ENCODE measurements at places on chromosomes 12 and 14. TPM values are rescaled to one million over a fixed set of nuclear protein-coding genes. Genes with fewer than 3 reads are reported as not detected.

The OGFOD2 gene
- 44.4 TPM for total RNA-seq

The CTSG gene
- not detected for total RNA-seq

DNA sequence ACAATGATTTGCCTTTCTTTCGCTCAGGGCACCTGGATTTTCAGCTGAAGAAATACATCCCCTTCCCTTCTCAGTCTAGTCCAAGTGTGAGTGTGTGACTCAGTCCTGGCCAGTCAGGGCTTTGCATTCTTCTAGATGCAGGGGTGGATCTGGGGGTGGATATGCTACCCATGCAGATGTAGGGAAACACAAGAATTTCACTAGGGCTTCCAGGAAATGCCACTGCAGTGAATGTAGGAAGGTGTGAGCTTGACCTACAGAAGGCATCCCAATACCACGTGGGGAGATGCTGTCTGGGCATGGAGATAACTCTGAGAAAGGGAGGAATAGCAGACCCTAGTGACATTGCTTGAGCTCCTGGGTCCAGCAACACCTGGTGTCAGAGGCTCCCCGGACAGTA is 404.2 kb downstream of the GLT1D1 start:
- no peak for DNase-seq

GRCh38 chr14:56195223-56195622 is 77.0 kb downstream of the PELI2 start:
- no peak for DNase-seq

DNA sequence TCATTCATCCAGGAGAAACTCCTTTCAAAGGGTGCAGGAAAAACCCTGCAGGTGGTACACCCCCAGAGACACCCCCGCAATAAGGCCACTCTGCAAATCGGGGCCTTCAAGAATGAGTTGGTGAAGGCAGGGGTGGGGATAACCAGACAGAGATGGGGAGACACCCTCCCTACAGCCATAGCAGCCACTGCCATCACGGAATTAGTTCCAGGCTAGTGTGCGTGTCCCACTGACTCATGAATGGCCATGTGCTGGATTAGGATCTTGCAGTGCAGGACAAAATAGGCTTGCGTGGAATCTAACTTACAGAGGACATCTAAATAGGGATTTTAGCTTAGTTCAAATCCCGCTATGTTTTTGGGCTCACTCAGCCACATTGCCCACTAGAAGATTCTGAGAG is 37.8 kb downstream of the SPRING1 start:
- no peak for DNase-seq

DNA sequence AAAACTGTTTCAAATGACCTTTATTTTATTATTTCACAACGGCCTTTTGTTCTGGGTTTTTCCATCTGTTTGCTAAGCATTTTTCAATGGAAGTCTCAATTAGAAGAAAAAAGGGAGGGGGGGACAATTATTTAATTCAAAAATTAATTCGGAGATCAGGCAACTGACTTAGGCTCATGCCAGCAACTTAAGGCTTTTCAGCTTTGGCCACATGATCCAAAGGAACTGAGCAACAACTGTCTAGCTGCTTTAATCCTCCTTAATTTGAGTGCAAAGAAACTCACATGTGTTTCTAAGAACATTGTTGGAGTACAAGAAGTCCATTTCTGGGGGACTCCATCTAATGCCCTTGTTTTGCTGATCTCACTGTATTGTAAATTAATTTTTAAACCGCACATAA is 188.0 kb downstream of the EXOC5 start:
- no peak for DNase-seq

DNA sequence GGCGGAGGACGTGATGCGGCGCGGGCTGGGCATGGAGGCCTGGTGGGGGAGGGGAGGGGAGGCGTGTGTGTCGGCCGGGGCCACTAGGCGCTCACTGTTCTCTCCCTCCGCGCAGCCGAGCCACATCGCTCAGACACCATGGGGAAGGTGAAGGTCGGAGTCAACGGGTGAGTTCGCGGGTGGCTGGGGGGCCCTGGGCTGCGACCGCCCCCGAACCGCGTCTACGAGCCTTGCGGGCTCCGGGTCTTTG is 303 bp downstream of the GAPDH start:
- no peak for DNase-seq

DNA sequence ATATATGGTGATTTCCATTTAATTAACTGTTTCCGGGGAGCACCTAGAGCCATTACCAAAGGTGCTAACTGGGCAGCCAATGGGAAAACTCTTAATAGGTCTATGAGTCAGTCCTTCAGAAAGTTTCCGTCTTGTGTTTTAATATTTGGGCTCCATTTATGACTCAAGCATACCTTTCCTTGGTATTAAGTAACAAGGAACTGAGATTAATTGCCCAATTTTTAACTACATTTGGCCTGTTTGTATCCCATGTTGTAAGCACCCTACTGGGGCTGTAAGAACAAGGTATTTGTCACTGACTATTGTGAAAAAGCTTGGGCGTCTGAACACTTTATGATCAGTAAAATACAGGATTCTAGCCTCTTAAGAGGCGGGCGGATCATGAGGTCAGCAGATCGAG is 62.8 kb upstream of the FOXN3 start:
- DNase-seq, result peak; percentile 42

DNA sequence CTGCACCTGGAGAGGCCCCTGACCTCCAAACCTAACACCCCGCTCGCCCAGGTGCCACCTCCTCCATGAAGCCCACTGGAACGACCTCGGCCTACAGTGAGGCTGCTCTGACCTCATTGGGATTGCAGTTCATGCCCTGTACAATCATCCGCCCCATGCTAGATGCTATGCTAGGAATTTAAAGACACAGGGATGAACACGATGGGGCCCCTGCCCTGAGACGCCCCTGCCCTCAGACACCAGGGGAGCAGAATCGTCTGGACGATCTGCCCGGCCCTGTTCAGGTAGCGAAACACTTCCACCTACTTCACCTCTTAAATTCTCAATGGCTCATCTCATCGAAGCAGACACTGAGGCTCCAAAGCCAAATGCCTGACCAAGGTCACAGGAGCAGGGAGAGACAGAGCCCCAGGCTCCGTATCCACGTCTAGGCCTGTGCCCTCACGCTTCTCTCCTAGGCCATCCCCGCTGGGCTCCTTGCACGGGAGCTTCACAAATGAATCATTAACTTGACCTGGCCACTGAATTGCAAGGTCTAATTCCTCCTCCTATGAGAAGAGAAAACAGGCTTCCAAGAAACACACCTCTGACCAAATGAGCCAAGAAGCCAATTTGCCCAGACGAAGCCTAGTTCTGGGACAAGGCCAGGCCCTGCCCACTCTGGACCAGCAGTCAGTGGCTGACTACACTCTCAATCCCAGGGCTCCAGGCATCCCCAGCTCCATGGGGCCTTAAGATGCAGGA is 35.2 kb downstream of the SCARB1 start:
- no peak for DNase-seq

DNA sequence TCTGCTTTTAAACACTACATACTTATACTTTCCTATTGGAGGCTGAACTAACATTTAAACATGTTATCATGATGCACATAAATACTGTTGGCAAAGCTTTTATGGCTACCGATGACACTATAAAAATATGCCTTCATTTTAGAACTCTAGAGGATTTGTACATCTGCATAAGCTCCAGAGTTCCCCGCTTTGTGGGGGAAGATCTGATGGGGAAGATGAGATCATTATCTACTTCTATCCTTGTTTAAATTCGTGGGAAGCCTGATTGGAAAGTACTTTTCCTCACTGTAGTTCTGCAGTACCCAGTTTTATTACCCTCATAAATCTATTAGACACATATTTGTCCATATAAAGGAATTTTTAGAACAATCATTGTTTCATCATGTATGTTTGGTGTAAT is 299.6 kb upstream of the ATP2B1 start:
- DNase-seq, result no peak

DNA sequence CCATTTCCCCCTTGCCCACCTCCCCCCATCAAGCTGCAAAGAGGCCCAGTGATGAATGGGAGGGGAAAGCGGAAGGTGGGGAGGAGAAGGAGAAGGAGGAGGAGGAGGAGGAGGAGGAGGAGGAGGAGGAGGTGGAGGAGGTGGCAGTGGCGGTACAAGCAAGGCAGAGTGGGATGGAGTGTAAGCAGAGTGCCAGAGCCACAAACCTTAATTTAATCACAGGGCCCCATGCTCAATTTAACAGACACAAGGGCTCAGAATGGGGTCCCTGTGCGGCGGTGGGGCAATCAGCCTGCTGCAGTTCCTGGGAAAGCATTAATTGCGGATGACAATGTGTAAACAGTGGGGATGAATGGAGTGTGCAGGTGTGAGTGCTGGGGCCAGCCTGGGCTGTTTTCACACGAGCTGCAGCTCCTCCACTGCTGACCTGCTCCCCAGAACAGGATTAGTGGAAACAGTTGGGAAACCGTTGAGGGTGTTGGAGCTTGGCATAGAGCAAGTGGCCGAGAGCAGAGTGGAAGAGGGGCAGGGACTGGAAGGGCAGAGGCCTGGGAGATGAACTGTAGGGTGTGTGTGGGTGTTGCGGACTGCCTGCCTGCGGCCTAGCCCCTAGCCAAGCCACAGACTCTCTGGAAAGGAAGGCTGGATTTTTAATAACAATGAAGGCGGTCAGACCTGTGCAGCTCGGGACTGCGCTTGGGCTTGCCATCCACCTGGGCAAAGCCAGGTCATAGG is 36.4 kb upstream of the SMOC1 start:
- no peak for DNase-seq

The ZNF268 gene
- total RNA-seq, result 34.1 TPM

The FOXM1 gene
- total RNA-seq, result 9.9 TPM

- DNase-seq, result no peak
Measured at GRCh38 chr12:130965214-130965613, 11.5 kb downstream of the ADGRD1 start.

DNA sequence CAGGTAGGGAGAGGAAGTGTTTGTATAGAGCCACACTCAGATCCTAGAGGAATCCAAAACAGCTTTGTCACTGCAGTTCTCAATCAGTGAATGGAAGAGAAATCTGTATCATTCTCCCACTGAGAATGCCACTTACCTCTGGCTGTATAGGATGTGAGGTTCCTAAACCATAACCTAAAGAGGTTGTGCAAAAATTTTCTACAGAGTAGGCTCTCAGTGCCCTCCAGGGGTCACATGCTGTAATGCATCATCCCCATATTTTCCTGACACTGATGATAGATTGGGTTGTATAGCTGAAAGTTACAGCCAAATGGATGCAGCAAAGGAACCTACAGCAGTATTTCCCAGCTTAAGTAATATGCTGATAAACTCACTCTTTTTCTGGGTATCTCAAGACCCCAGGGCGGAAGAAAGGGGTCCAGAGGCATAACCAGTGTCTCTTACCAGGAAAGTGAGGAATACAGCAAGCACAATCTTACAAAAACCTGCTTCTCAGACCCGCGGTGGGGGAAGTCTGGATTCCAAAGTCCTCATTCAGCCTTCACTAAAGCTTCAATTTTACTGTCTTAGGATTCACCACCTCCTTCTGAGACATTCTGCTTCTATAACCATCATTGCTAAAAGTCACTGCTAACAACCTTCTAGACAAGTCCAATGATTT is 3.8 kb downstream of the BCDIN3D start:
- peak; percentile 70 for DNase-seq

The NELL2 gene
- total RNA-seq, result 7.9 TPM

- DNase-seq, result no peak
Measured at GRCh38 chr12:53166837-53167236, 13.7 kb upstream of the ZNF740 start.

DNA sequence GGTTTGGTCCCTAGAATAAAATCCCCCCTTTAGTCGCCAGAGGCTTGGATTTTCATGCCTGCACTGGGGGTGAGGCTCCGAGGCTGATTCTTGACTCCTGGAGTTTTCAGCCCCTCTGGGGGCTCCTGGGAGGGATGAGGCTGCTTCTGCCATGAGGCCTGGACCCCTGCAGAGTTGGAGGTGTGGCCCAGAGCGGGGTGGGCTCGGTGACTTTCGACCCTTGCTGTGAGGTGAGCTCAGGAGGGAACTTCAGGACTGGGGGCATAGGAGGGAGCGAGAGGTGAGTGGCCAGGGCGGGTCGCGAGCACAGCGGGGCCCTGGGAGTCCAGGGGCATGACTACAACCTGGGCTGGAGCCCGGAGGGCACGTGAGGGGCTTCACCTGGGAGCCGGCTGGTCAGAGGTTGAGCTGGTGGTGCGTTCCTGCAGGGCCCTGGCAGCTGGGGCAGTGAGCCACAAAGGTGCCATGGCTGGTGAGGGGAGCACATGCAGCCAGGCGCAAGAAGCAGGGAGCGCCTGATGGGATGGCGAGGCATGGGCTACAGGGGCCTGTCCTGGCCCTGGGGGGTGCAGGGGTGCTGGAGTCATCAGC is 168.2 kb downstream of the KIF26A start:
- DNase-seq, result no peak

The RTL1 gene
- 0.15 TPM for total RNA-seq

GRCh38 chr12:131005161-131006035 is 51.7 kb downstream of the ADGRD1 start:
- no peak for DNase-seq

The KLRC2 gene
- total RNA-seq, result not detected

- DNase-seq, result peak; percentile 69
Measured at GRCh38 chr12:52884526-52885293, 20.2 kb downstream of the KRT8 start.

GRCh38 chr12:49811961-49812401 is 16.2 kb downstream of the NCKAP5L start:
- no peak for DNase-seq

DNA sequence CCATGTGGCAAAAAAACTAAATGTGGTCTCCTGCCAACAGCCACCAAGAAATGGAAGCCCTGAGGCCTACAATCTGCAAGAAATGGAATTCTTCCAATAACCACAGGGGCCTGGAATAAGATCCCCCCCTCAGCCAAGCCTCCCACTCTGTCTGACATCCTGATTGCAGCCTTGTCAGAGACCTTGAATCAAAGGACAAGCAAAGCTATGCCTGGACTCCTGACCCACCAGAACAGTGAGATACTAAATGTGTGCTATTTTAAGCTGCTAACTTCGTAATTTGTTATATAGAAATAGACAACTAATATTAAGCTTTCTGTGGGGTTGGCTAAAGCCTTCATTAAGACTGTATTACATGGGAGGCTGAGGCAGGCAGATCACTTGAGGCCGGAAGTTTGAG is 77.7 kb downstream of the TBX5 start:
- no peak for DNase-seq

The DCAF5 gene
- total RNA-seq, result 50.0 TPM

The DEPDC4 gene
- 1.6 TPM for total RNA-seq

GRCh38 chr14:42750771-42751170 is 1144.1 kb downstream of the LRFN5 start:
- DNase-seq, result no peak

DNA sequence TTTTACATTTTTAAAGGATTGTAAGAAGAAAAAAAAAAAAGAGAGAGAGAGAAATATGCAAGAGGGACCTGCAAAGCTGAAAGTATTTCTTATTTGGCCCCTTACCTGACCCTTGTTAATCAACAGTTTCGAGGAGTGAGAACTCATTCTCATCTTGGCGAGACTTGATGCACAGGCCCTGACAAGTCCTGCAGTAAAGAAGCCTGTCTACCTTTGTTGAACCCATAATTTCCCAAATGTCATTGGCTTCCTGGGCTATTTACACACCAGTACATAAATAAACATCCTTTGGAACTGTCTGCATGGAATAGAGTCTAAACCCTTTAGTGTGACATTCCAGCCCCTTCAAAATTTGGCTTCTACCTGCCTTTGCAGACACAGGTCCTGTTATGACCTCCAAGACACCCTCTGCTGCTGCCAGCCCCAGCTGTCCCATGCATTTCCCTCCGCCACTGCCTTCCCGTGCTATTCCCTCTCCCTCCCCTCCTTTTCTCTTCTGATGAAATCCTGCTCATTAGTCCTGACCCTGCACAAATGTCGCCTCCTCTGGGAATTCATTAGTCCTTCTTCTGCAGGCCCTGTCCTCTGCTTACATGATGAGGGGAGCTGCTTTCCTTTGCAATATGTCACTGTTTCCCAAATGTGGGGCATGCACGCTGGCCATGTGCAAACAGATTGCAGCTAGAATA is 35.1 kb downstream of the MYL2 start:
- DNase-seq, result no peak

The ASIC1 gene
- total RNA-seq, result 5.0 TPM

- no peak for DNase-seq
Measured at GRCh38 chr12:115201966-115202365, 518.0 kb upstream of the TBX3 start.

Measured in cardiac muscle cell (in vitro differentiated cells and primary cell).